ENCODE measurements at places on chromosomes 4 and X. TPM values are rescaled to one million over a fixed set of nuclear protein-coding genes. Genes with fewer than 3 reads are reported as not detected.

DNA sequence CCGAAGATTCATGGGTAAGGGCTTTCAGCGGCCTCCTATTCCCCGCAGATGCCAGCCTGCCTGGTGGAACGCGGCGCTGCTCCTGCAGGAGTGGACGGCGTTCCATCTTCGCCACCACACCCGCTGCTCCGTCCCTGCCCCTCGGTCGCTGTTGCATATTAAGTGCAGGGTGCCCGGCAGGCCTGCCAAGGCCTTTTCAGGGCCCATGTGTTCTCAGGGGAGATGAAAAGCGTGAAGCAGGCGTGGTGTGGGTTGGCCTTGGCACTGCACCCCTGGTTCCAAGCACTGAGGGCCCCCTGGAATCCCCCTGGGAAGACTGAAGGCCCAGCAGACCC is 52.0 kb downstream of the SORCS2 start:
- H3K27ac ChIP-seq, result no peak overlapping the region
- no peak overlapping the region for H3K4me3 ChIP-seq
- H3K4me1 ChIP-seq, result no peaks in the 10 kb centered on the region
- H3K36me3 ChIP-seq, result no peaks in the 10 kb centered on the region

Gene ETDA
- not detected for total RNA-seq

DNA sequence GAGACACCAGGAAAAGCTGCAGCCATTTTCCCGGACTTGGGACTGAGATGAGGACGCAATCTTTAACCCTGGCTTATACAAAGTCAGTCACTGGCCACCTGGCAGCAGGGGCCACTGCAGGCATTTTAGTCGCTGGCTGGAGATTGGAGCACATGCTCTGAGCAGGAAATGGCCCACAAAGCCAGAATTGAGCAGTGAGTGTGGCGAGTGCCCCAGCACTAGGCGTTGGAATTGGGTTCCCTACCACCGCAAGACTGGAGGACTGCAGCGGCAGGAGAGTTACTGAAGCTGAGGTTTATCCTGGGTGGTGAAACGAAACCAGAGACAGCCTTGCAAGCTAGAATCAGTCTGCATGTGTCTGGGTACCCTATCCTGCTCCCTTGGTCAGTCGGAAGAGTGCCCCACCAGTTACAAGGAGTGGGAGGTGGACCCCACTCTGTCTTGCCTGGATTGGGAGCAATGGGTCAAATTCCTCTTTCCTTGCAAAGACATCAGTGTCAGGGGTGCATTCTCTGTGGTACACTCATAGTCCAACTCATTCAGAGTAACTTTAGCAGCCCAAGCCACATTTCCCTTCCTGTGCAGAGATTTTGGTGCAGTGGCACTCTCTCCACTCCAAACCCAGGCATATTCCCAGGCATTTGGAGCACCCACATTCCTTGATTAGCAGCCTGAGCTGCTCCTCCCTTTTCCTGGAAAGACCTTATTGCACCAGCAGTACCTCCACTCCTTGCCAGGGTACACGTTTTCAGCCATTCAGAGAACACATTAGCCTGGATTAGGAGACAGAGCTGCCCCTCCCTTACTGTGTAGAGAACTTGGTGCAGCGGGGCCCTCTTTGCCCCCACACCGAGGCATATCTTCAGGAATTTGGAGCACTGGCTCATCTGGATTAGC is 36.7 kb upstream of the PLK4 start:
- H3K27ac ChIP-seq, result no peak overlapping the region
- DNase-seq, result no peak
- no peaks in the 10 kb centered on the region for H3K27me3 ChIP-seq
- no peak overlapping the region for H3K4me3 ChIP-seq
- H3K36me3 ChIP-seq, result no peaks in the 10 kb centered on the region
- H3K4me1 ChIP-seq, result no peaks in the 10 kb centered on the region

- no peak overlapping the region for H3K4me3 ChIP-seq
- H3K4me1 ChIP-seq, result peaks cover 6% of the 10 kb centered on the region
- H3K36me3 ChIP-seq, result no peaks in the 10 kb centered on the region
- no peak for DNase-seq
These were observed 16.5 kb upstream of the RHOH start for GRCh38 chr4:40180356-40180755.

All from body of pancreas (tissue), 4 donors.